Memory B cell (primary cell): ENCODE measurements at places on chromosomes 7 and 10.

- DNase-seq, result no peak
These were observed 626 bp downstream of the PRPF18 start for GRCh38 chr10:13587391-13587790.

DNA sequence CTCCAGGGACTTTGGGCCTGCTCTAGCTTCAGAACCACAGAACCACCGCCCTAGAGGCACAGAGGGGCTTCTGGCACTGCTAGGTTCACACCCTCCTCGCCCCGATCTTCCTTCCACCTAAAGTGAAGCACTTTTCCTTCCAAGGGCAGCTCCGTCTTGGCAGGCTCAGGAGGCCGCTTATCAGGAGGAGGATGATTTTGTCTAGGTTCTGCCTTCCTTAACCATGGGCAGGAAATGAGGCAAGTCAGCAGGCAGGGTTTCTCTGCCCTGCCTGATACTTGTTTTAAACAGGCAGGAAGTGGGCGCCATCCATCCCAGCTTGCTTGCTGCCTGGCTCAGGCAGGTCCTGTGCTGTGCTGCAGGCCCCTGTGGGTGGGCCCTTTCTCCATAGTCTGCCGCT is 8.3 kb upstream of the ATP6V0E2 start:
- no peak for DNase-seq

DNA sequence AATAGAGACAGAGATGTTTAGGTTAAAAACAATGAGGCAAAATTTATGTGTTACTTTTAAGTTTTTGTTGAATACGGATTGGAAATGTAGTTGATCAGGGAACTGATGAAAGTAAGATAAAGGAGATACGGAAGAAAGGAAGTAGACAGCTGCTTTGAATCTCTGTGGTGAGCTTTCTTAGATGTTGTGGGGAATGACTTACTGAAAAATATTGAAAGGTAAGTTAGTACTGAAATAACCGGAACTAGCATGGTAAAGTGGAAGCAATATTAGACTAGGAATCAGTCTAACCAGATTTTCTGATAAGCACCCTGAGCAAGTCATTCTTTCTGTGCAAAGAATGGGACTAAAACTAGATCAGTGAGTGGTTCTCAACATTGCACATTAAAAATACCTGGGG is 34.8 kb downstream of the LUC7L2 start:
- DNase-seq, result no peak

- DNase-seq, result no peak
These were observed 83.3 kb upstream of the DYNC1I1 start for GRCh38 chr7:95688931-95689495.

GRCh38 chr7:73340514-73340913 is 12.6 kb downstream of the FKBP6 start:
- DNase-seq, result no peak

GRCh38 chr7:79730971-79731370 is 277.5 kb upstream of the MAGI2 start:
- DNase-seq, result no peak

DNA sequence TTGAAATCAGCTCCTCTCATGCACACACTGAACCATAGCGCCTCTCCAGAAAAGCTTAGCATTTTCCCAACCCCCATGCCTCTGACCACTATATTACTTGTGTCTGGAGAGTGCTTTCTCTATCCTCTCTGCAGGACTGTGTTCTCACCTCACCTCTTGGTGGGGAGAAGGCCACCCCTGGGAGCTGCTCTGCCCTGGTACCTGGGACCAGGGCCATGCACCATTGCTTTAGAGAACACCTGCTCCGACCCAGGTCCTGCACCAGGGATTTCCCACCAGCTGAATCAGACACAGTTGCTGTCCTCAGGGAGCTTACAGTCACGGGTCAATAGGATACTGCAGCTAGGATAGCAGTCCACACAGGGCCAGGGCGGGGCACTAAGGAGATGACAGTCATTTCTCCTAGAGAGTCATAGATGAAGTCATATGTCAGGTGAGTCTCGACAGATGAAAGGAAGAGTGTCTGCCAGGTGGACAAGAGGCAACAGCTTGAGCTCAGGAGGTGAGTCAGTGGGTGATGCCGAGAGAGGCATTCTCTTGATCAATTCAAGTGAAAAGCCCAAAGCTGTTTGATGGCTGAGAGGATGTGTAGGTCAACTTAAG is 619 bp upstream of the LMTK2 start:
- no peak for DNase-seq

DNA sequence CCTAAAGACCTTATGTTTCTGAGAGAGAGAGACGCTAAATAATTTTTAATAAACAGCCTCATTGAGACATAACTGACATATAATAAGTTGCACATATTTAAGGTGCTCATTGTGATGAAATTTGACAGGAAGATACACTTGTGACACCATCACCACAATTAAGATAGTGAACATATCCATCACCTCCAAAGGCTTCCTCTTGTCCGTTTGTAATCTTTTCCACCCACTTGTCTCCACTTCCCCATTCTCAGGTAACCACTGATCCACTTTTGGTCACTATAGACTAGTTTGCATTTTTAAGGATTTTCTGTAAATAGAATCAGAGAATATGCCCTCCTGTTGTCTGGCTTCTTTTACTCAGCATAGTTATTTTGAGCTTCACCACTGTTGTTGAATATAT is 195.1 kb upstream of the WDR11 start:
- no peak for DNase-seq

- no peak for DNase-seq
These were observed 2.7 kb downstream of the KRIT1 start for GRCh38 chr7:92242972-92243371.

DNA sequence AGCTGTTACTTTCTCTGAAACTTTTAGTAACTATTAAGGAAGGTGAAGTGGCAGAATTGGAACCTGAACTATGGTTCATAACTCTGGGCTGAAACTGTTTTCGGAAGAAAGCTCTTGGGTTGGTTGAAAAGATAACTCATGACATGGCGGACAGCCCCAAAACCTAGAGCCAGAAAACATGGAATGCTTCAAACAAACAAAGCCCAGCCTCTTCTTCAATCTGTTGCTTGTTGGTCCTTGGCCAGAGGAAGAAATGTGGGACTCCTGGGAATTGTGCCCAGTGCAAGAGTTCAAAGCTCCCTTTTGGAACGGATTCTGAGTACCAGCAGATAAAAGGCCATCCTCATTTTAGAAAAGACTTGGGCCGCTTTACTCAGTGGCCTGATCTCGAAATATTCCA is 52.9 kb upstream of the CACNB2 start:
- DNase-seq, result no peak

GRCh38 chr10:51421853-51422252 is 277.5 kb downstream of the CSTF2T start:
- no peak for DNase-seq

DNA sequence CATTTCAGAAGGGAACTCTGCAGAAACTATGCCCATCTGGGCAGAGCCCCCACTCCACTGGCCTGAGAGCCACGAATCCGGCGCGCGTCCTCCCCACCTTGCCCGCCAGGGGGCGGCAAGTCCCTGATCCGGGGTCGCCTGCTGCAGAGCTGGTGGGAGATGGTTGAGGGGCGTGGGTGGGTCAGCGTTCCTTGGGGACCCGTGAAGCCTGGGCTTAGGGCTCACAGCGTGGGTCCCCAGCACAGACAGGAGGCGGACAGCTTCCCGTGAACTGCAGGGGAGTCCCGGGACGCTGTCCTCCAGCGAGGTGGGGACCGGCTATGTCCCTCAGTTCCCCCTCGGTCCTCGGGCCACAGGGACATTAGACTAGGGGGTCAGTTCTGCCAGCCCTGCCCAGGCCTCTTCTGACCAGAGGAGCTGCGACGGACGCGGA is 585 bp upstream of the POP7 start:
- DNase-seq, result peak; percentile 81

DNA sequence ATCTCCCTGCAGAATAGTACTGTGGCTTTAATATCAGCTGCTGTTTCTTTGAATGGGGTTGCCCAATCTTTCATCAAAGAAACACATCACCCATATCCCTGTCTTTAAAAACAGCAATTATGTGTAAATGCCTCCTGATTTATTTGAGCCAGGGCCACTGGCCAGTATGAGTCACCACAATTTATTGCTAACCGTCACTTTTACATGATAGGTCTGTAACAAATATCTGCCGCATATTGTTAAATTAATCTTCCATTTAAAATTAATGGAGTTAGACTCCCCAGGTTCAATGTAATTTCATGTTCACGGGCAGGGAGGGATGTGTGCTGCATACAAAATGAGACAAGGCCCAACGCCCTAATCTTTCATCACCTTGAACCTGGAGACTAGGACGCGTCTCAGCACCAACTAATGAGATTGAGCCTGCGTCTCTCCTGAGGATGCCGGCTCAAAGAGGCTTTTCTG is 673.4 kb downstream of the AUTS2 start:
- DNase-seq, result no peak

DNA sequence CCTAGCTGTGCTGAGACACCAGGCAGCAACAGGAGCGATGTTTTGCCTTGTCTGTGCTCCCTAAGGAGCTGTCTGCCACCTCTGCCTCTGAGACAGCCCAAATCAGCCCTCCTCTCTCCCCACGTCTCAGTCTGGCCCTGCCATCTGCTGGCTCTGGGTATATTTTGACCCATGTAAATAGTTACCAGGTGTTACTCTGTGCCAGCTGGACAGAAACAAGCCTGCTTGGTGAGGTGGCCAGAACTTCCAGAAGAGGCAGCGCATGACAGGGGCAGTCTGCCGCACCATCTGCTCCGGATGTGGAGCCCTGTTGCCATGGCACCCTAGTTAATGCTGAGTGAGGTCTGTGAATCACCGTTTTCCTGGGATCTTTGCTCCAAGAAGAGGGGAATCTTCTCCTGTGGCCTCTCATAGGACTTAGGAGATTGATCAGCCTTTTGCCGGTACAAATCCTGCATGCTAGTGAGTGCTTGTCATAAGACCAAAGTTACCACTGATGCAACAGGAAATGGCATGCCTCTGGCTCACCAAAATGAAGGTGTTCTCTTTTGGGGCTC is 31.8 kb downstream of the GSTO2 start:
- no peak for DNase-seq

DNA sequence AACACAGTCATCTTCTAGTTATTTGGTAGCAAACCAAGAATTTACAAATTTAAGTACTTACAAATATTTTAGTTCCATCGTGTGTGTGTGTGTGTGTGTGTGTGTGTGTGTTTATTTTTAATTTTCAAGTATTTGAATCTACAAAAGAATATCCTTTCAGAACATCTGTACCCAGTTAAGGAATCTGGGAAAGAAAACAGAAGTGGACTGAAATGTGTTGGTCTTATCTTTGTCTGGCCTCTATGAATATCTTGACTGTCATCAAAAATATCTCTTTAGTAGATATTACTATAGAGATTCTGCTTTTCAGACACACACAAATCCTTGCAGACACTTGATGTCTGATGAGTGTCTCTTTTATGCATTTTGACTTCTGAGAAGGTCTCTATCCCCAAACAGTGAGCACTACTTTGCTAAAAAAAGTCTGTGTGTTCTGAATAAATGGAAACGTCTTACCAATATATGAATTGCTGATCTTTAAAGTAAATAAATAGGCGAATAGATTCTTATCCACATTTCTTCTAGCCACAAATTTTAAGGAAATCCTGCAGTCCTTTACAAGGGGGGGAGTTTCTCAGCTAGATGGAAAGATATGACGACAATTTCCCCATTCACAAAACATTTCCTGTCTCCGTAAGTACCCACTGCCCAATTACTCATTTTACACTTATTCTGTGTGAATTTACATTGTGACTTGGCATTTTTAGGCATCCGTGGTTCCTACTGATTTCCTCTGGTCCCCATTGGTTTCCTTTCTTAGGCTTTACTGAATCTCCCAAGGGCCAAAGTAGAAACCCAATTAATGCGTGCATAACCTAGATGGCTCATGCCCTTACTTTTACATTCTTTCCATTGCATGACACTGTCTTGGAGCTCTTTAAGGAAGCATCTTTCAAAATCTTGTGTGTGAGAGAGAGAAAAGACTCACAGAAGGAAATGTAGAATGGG is 36.0 kb downstream of the NRCAM start:
- no peak for DNase-seq

GRCh38 chr7:40541336-40541735 is 406.5 kb downstream of the SUGCT start:
- no peak for DNase-seq

DNA sequence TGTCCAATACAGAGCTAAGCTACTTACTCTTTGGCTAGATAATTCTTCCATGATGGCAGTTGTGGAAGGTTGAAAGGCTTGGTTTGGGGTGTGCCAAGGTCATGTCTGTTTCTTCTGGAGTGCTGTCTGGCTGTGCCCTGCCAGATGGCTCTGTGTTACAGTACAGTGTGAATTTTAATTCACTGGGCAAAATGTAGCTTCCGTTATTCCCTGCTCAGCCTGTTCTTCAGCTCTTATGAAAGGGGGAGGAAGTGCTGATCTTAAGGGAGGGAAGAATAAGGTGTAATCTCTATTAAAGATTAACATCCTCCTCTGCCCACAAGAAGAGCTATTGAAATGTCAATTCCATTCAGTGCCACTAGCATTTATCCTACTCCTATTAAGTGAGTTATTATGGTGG is 52.2 kb downstream of the SND1 start:
- DNase-seq, result no peak

GRCh38 chr10:106043863-106044262 is 1120.6 kb downstream of the SORCS1 start:
- DNase-seq, result no peak

DNA sequence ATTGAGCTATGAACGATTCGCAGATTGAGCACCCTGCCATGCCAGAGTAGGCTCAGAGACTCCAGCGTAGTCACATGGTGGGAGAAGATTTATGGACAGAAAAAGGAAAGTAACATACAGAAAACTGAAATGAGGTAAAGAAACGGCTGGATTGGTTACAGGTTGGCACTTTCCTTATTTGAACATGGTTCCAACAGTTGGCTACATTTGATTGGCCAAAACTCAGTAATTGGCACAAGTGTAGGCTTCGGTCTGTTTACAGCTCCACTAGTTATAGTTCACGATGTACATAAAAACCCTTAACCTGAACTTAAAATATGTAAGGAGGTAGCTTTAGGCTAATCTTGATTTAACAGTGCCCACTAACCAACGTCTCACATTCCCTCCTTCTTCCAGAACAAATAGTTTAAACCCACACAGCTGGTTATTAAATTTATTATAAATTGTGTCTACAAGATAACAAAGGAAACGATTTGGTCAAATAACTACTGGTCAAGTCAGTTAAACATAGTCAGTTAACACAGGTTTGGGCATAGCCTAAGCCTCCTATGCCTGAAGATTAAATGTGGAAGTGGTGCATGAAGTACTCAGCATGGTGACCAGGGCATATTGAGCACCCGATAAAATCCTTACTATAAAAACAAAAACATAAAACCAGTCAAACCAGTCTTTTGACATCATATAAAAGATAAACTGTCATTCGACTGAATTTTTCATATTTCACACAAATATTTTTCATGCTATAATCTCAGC is 17.9 kb upstream of the MTERF1 start:
- no peak for DNase-seq

DNA sequence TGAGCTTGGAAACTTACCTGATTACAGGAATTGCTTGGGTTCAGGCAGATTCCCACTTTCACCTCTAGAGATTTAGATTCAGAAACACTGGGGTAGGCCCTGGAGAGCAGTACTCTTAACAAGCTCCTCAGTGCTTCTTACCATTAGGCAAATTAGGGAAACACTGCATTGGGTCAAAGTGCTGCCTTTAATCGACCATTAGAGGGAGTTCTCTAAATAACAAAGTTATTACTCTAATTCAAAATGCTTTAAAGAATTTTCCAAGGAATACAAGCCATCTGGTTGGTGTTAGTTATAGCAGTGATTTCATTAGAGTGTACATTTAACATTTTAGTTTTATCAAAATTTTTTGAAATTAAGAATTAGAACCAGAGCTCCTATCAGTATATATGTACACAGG is 324.5 kb downstream of the GFRA1 start:
- DNase-seq, result no peak
